ENCODE measurements at places on chromosomes 1 and 21. TPM values are rescaled to one million over a fixed set of nuclear protein-coding genes. Genes with fewer than 3 reads are reported as not detected.

Gene CFHR2
- not detected for total RNA-seq

Gene KCND3
- total RNA-seq, result not detected

Gene CD48
- not detected for total RNA-seq

Gene CLEC20A
- total RNA-seq, result 0.33 TPM

Gene CSF1
- total RNA-seq, result 22.7 TPM

Gene GBP1
- 19.9 TPM for total RNA-seq

Gene ZMYM4
- 18.6 TPM for total RNA-seq

Gene TAL1
- total RNA-seq, result 1.5 TPM

Gene S100A7
- not detected for total RNA-seq

Gene TRIM58
- 4.1 TPM for total RNA-seq

Gene GBP7
- total RNA-seq, result not detected

Gene KRTAP19-1
- total RNA-seq, result not detected

Gene OR2T29
- total RNA-seq, result not detected

Gene KRTAP13-2
- total RNA-seq, result not detected

Gene TGFB2
- total RNA-seq, result 94.8 TPM

Gene S100A5
- 0.16 TPM for total RNA-seq
